PC-3 (cell line): ENCODE measurements at places on chromosomes 3 and 15.

- H3K36me3 ChIP-seq = no peaks in the 10 kb centered on the region
- no peaks in the 10 kb centered on the region for H3K4me1 ChIP-seq
- H3K4me3 ChIP-seq = no peak overlapping the region
- no peak for DNase-seq
- H3K27ac ChIP-seq = no peak overlapping the region
- H3K27me3 ChIP-seq = no peaks in the 10 kb centered on the region
Observed at GRCh38 chr15:68373028-68373427, 58.9 kb downstream of the ITGA11 start.

- DNase-seq = peak; percentile 94
- peaks cover 13% of the 10 kb centered on the region for H3K36me3 ChIP-seq
- peaks cover 36% of the 10 kb centered on the region for H3K4me1 ChIP-seq
- no peaks in the 10 kb centered on the region for H3K27me3 ChIP-seq
- peak overlapping the region; percentile 91 for H3K27ac ChIP-seq
- 0 out of 2 replicates have a peak overlapping the region, but pooled peaks have one; percentile 10 for H3K4me3 ChIP-seq
Observed at GRCh38 chr15:71337197-71337845, 222.1 kb downstream of the THSD4 start.

GRCh38 chr15:40240619-40241221, 1.9 kb downstream of the PAK6 start:
- DNase-seq = peak; percentile 18
- H3K27me3 ChIP-seq = no peaks in the 10 kb centered on the region
- H3K27ac ChIP-seq = no peak overlapping the region

- no peaks in the 10 kb centered on the region for H3K4me1 ChIP-seq
- H3K36me3 ChIP-seq = no peaks in the 10 kb centered on the region
- no peak overlapping the region for H3K27ac ChIP-seq
- peaks cover 78% of the 10 kb centered on the region for H3K27me3 ChIP-seq
Observed at GRCh38 chr3:123015596-123015995, 12.0 kb downstream of the SEMA5B start.

GRCh38 chr15:41980654-41981323, 8.4 kb upstream of the EHD4 start:
- H3K36me3 ChIP-seq = no peaks in the 10 kb centered on the region
- peaks cover 16% of the 10 kb centered on the region; the same call in 1 of the 2 replicates for H3K4me1 ChIP-seq
- no peak overlapping the region for H3K27ac ChIP-seq
- H3K27me3 ChIP-seq = no peaks in the 10 kb centered on the region
- no peak for DNase-seq

DNA sequence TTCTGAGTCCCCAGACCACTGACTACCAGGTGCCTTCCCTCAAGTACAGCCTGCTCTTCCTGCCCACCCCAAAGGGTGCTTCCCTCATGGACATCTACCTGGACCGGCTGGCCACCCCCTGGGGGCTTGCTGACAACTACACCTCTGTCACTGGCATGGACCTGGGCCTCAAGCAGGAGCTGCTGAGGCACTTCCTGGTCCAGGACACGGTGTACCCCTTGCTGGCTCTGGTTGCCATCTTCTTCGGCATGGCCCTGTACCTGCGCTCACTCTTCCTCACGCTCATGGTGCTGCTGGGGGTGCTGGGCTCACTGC, 9.3 kb downstream of the DISP2 start:
- H3K4me1 ChIP-seq = no peaks in the 10 kb centered on the region; the same call in 1 of the 2 replicates
- H3K36me3 ChIP-seq = no peaks in the 10 kb centered on the region
- H3K27ac ChIP-seq = no peak overlapping the region
- no peak for DNase-seq
- H3K27me3 ChIP-seq = no peaks in the 10 kb centered on the region
- 0 out of 2 replicates have a peak overlapping the region, but pooled peaks have one; percentile 37 for H3K4me3 ChIP-seq

GRCh38 chr3:151584566-151584965, 123.7 kb upstream of the IGSF10 start:
- DNase-seq = no peak
- H3K36me3 ChIP-seq = no peaks in the 10 kb centered on the region
- no peaks in the 10 kb centered on the region for H3K27me3 ChIP-seq
- H3K27ac ChIP-seq = no peak overlapping the region
- no peaks in the 10 kb centered on the region for H3K4me1 ChIP-seq

DNA sequence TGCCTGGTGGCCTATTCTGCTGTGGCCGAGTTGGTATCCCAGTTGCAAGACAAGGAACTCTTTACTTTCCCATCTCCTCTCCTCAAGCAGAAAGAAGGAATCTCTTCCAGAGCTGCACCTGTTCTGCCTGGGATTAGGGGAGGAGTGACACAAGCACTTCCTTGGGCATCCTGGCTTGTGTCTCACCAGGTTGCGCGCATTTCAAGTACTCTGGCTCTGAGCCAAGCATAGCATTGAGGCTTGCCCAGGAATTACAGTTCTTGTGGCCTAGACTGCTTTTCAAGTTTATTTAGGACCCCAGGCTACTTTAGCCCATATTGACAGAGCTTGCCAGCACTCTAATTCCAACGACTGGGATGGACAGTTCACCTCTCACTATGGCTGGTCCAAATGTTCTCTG, 150.5 kb downstream of the RSRC1 start:
- H3K27me3 ChIP-seq = no peaks in the 10 kb centered on the region
- H3K36me3 ChIP-seq = no peaks in the 10 kb centered on the region
- H3K4me3 ChIP-seq = no peak overlapping the region
- H3K4me1 ChIP-seq = no peaks in the 10 kb centered on the region
- no peak overlapping the region for H3K27ac ChIP-seq
- DNase-seq = no peak

GRCh38 chr15:78922527-78922926, 22.3 kb downstream of the CTSH start:
- H3K4me1 ChIP-seq = no peaks in the 10 kb centered on the region
- no peak for DNase-seq
- no peaks in the 10 kb centered on the region for H3K27me3 ChIP-seq
- H3K27ac ChIP-seq = no peak overlapping the region
- no peak overlapping the region for H3K4me3 ChIP-seq

DNA sequence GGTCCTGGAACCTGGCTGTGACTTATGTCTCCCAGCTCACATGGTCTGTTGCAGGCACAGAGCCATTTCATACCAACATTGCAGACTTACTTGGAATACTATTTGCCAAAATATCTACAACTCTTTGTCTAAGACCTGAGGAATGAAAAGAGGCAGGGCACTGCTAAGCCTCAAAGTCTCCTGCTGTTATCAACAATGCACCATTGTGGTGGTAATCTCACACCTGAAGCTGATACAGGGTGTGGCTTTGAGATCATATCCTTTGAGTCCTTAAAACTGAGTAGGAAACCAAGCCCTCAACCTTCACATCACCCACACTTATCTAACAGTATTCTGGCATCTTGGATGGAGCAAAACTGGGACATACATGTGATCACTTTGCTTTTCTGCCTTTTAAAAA, 782.0 kb downstream of the EPHA3 start:
- no peaks in the 10 kb centered on the region for H3K4me1 ChIP-seq
- no peak overlapping the region for H3K4me3 ChIP-seq
- H3K27me3 ChIP-seq = no peaks in the 10 kb centered on the region
- no peak for DNase-seq
- H3K36me3 ChIP-seq = no peaks in the 10 kb centered on the region

GRCh38 chr15:74529921-74530320, 11.1 kb upstream of the ARID3B start:
- H3K27me3 ChIP-seq = no peaks in the 10 kb centered on the region
- peaks cover 53% of the 10 kb centered on the region for H3K4me1 ChIP-seq
- no peak overlapping the region for H3K4me3 ChIP-seq
- H3K36me3 ChIP-seq = no peaks in the 10 kb centered on the region
- peak; percentile 57 for DNase-seq
- peak overlapping the region; percentile 98 for H3K27ac ChIP-seq

DNA sequence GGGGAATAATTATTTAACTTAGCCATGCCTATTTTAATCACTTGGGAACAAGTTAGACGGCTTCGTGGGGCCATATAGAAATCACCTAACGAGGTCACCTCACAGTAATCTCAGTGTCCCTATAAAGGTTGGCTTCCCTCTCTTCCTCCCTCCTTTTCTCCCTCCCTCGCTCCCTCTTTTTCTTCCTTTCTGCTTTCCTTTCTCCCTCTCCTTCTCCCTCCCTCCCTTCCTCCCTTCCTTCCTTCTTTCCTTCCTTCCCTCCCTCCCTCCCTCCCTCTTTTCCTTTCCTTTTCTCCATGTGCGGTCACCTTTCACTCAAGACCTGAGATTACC, 206.1 kb upstream of the DPH6 start:
- peaks cover 37% of the 10 kb centered on the region for H3K4me1 ChIP-seq
- H3K27ac ChIP-seq = no peak overlapping the region
- no peaks in the 10 kb centered on the region for H3K36me3 ChIP-seq
- H3K4me3 ChIP-seq = no peak overlapping the region
- H3K27me3 ChIP-seq = no peaks in the 10 kb centered on the region

DNA sequence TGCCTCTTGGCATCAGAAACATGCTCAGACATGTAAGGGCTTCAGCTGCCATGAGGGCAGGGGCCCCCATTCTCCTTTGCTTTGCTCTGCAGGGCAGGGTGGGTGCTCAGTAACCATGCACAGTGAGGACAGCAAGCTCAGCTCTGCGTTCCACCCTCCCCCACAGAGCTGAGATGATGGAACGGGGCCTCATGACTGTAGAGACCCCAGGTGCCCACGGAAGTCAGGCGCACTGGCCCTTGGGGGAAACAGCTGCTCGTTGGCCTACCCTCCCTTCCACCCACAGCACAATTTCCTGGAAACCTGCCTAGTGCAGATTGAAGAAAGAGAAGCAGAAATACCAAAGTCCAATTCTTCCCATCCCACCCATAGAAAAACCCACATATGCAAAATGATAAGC, 10.5 kb downstream of the CTXND1 start:
- no peaks in the 10 kb centered on the region for H3K4me1 ChIP-seq
- H3K36me3 ChIP-seq = no peaks in the 10 kb centered on the region
- no peak overlapping the region for H3K4me3 ChIP-seq
- no peak overlapping the region for H3K27ac ChIP-seq
- no peak for DNase-seq
- H3K27me3 ChIP-seq = peaks cover 20% of the 10 kb centered on the region

DNA sequence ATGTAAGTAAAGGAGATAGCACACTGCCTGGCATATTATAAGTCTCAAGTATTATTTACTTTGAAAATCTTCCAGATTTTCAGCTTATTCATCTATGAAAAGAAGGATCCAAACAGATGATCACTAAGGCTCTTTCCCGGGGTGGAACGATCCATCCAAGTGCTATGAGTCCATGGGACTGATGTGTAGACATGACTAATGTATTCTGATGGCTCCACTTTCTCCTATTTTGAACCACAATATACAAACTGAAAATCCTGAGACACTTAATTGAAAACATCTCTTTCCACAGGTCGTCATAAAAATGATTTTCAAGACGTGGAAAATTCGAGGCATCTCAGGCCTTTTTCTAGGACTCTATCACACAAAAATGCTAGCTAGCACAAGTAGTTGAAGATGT, 33.4 kb upstream of the CHRM5 start:
- no peak overlapping the region for H3K27ac ChIP-seq
- H3K4me3 ChIP-seq = no peak overlapping the region
- H3K36me3 ChIP-seq = no peaks in the 10 kb centered on the region
- no peaks in the 10 kb centered on the region for H3K4me1 ChIP-seq
- no peaks in the 10 kb centered on the region for H3K27me3 ChIP-seq

- no peaks in the 10 kb centered on the region for H3K36me3 ChIP-seq
- no peak overlapping the region for H3K4me3 ChIP-seq
- H3K4me1 ChIP-seq = no peaks in the 10 kb centered on the region
- peaks cover 24% of the 10 kb centered on the region for H3K27me3 ChIP-seq
Observed at GRCh38 chr15:60795471-60795870, 316.5 kb upstream of the ICE2 start.

- no peak overlapping the region for H3K27ac ChIP-seq
- H3K36me3 ChIP-seq = no peaks in the 10 kb centered on the region
- peaks cover 10% of the 10 kb centered on the region; the same call in 1 of the 2 replicates for H3K27me3 ChIP-seq
Observed at GRCh38 chr15:80240276-80240675, 11.7 kb downstream of the CTXND1 start.

DNA sequence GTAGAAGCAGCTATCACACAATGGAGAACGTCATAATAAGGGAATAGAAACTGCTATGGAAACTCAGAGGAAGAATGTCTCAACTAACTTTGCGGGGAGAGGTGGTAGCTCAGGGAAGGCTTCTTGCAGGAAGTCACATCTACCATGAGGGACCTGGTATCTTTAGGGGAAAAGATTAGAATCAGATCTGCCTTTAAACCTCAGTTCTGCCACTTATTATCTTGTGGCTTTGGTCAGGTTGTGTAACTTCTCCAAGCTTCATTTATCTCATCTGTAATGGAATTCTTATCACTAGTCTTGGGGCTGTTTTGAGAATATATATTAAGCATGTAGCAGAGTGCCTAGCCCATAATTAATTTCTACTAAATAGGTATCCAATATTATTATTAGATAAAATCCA, 46.4 kb upstream of the PRICKLE2 start:
- no peak for DNase-seq
- no peaks in the 10 kb centered on the region for H3K27me3 ChIP-seq
- H3K4me3 ChIP-seq = no peak overlapping the region
- H3K27ac ChIP-seq = no peak overlapping the region

- H3K27ac ChIP-seq = no peak overlapping the region; the same call in 1 of the 2 replicates
- no peak for DNase-seq
- H3K4me1 ChIP-seq = peaks cover 46% of the 10 kb centered on the region
- no peak overlapping the region for H3K4me3 ChIP-seq
- no peaks in the 10 kb centered on the region for H3K36me3 ChIP-seq
Observed at GRCh38 chr3:194494951-194495374, 8.2 kb upstream of the ATP13A3 start.

DNA sequence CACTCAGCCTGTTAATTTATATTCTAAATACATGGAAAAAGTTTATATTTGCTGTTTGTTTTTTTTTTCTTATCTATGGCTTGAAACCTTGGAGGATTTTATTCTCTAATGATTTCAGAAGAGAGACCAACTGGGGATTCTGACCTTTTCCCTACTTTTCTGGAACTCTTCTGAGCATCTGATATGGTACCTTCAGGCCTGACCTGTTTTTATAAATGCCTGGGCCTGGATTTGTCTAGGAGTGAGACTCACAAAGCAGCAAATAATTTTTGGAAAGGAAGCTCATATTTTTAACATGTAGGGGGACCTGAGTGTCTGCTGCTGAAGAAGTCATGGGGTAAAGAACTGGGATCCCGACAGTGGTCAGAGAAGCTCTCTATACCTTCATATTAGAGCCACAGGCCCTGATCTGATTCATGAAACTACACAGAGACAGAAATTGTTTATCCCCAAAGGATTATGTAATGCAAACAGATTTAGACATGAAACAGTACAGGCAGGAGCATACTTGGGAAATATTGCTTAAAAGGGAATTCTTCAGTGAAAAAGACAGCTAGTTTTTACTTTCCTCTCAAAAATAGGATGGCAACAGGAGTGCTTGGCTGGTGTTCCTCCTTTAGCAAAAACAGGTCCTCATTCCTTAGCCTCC, 15.9 kb downstream of the PPM1L start:
- DNase-seq = no peak
- H3K36me3 ChIP-seq = no peaks in the 10 kb centered on the region
- H3K4me3 ChIP-seq = no peak overlapping the region
- no peaks in the 10 kb centered on the region for H3K4me1 ChIP-seq

DNA sequence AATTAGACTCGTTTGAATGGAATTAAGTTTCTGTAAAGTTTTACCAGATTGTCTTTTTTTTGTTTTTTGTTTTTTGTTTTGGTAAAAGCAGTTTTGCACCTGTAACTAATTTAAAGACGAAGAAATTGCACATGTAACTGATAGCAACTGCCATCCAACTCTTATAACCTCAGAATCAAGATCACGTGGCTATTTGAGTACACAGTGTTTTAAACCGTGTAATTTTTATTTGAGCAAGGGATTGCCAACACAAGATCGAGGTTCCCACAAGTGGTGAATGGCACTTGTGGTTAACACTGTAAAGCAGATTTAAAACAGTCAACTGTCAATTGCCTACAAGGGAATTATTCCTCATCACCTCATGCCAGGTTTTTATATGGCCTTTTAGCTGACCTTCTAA, 67.3 kb downstream of the PPARG start:
- peaks cover 27% of the 10 kb centered on the region for H3K4me1 ChIP-seq
- DNase-seq = no peak
- H3K4me3 ChIP-seq = no peak overlapping the region
- H3K27ac ChIP-seq = no peak overlapping the region
- peaks cover 66% of the 10 kb centered on the region for H3K36me3 ChIP-seq
